ENCODE measurements at places on chromosomes 3 and 15.

DNA sequence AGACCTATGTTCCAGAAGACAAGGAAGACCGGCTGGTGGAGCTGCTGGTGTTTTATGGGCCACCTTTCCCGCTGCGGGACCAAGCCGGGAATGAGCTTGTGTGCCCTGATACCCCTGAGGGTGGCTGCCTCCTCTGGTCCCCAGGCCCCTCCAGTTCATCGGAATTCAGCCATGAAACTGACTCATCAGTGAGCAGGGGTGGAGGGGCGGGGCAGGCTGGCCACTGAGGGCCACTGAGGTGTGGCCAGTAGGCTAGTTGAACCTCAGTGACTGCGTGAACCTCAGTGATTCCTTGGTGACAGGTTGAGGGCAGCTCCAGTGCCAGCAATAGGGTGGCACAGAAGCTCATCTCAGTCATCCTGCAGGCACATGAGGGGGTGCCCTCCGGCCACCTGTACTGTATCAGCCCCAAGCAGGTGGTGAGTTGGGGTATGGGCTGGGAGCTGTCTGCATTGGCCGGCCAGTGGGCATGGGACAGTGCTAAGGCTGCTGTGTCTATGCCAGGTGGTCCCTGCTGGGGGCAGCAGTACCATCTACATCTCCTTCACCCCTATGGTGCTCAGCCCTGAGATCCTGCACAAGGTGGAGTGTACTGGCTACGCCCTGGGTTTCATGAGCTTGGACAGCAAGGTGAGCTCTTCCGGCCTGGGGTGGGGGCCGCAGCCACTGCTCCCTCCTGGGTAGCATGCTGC is 20.3 kb downstream of the ACAA1 start:
- no peak for DNase-seq

DNA sequence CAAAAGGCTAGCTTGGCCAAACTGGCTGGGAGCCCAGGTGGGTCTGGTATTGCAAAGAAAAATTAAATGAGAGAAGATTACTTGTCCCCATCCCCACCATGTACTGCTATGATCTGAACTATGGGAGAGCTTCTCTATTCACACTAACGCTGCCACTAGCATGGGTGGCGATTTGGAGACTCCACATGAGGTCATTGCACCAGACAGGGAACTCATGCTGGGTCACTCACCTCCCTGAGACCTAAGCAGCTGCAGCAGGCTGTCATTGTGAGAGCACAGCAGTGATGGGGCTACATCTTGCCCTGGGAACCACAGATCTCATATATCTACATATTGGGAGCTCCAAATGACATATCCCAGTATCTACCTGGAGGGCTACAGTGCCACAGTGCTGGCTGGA is 36.3 kb upstream of the NECTIN3 start:
- no peak for DNase-seq

DNA sequence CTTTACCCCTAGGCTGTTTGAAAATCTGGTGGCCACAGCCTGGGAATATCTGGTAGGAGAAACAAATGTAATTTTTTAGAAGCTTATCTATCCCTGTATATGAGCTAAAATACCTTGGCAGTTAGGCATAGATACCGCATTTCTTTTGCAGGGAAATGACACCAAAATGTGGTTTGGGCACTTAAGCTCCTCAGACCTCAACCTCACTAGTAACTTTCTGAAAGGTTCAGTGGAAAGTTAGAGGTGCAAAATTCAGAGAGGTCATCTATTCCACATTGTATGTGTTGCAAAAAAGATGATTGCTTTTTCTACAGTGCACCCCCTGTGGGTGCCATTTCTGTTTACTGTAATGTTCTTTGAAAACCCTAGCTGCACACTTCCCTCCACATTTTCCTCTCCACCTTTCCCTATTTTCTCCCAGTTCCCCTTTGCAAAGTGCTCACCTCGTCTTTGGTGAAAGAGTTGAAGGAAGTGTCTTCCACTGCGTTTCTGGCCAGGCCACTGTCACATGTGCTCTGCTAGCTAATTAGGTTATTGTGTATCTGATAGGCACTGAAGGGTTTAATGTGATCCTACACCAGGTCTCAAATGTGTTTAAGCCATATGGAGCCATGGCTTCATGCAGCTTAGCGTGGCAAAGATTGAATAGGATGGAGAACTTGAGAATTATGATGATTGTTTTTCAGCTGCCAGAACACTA is 1.3 kb downstream of the SACM1L start:
- no peak for DNase-seq

- DNase-seq, result no peak
Observed at GRCh38 chr3:48966876-48967361, 23.1 kb upstream of the P4HTM start.

- DNase-seq, result peak; percentile 69
Observed at GRCh38 chr15:63186065-63186464, 3.3 kb upstream of the RAB8B start.

DNA sequence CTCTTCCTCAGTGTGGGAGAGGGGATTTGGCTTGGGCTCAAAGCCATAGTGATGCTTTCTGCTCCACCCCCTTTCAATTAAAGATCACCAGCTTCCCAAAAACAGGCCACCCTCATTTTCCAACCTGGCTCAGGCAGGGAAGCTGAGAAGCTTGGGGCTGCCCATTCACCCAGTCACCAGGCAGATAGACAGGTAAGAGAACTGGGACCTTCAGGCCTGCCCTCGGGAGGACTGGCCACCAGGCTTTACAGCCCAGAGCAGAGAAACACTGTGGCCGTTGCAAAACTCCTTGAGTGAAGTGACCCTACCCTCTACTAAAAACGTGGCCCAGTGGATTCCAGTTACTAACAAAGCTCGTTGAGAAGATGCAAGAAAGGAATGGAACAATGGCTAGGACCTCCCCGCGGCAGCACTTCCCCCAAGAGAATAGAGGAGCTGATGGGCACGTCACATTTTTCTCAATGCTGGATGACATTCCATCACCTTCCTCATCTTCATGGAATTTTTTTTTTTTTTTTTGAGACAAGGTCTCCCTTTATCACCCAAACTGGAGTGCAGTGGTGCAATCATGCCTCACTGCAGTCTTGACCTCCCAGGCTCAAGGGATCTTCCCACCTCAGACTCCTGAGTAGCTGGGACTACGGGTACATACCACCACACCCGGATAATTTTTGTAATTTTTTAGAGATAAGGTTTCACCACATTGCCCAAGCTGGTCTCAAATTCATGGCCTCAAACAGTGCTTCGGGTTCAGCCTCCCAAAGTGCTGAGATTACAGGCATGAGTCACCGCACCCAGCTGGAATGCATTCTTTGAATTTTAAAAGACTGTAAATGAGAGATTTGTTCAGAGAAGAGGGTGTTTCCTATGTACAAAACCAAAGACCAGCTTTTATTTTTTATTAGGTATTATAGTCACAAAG is 37.9 kb downstream of the LIPC start:
- peak; percentile 82 for DNase-seq

GRCh38 chr3:196774848-196775422 is 35.3 kb downstream of the PAK2 start:
- no peak for DNase-seq

- DNase-seq, result no peak
Observed at GRCh38 chr3:108959017-108959416, 5.3 kb upstream of the GUCA1C start.
